ENCODE measurements at places on chromosomes 1 and 21. TPM values are rescaled to one million over a fixed set of nuclear protein-coding genes. Genes with fewer than 3 reads are reported as not detected.

Gene ATP1A2
- total RNA-seq = not detected

Gene KPRP
- total RNA-seq = not detected

Gene FCRL5
- total RNA-seq = 0.08 TPM

Gene CNN3
- 7.8 TPM for total RNA-seq

Gene LCE1C
- not detected for total RNA-seq

Gene TSPAN1
- total RNA-seq = not detected

Gene PRRX1
- total RNA-seq = not detected

Gene IFNLR1
- total RNA-seq = 2.7 TPM

Gene PTGFR
- not detected for total RNA-seq

Gene TACSTD2
- total RNA-seq = not detected

Gene RNF186
- not detected for total RNA-seq

Gene CHI3L2
- total RNA-seq = 26.7 TPM

Gene TPTE
- total RNA-seq = not detected

Gene C1orf115
- total RNA-seq = 1.8 TPM

Gene SYDE2
- total RNA-seq = 2.3 TPM

Gene S100A2
- total RNA-seq = 0.60 TPM

Gene HMCN1
- total RNA-seq = not detected

Gene LCE3E
- not detected for total RNA-seq

Gene PMVK
- 33.1 TPM for total RNA-seq

Gene SERINC2
- not detected for total RNA-seq

Gene CDK18
- total RNA-seq = 1.6 TPM

Gene AURKAIP1
- total RNA-seq = 90.4 TPM

Gene ITGB2
- total RNA-seq = 565 TPM

Gene KANK4
- not detected for total RNA-seq

Gene GBP6
- 0.29 TPM for total RNA-seq

Gene HCRTR1
- total RNA-seq = not detected

Gene TEX35
- total RNA-seq = not detected

Gene ABCD3
- total RNA-seq = 22.8 TPM

Gene SPRR2F
- not detected for total RNA-seq

Gene SLAMF6
- total RNA-seq = 24.3 TPM

Gene LCE1E
- total RNA-seq = not detected

Gene RLF
- total RNA-seq = 23.3 TPM

Gene ARHGAP30
- 304 TPM for total RNA-seq

Gene KCNN3
- 0.02 TPM for total RNA-seq

Gene PLD5
- total RNA-seq = not detected

Gene SGIP1
- total RNA-seq = not detected

Gene GPA33
- 8.4 TPM for total RNA-seq

Gene CFAP74
- not detected for total RNA-seq

Gene LCE3D
- not detected for total RNA-seq

Gene NUAK2
- total RNA-seq = 20.0 TPM

Gene FASLG
- 0.60 TPM for total RNA-seq

Gene DNM3
- total RNA-seq = 2.2 TPM

Gene UBL4B
- not detected for total RNA-seq

Gene CCDC17
- total RNA-seq = 4.0 TPM

Gene C2CD2
- 6.1 TPM for total RNA-seq

Gene ARID1A
- 122 TPM for total RNA-seq

Gene UBXN10
- total RNA-seq = 0.58 TPM

Gene LY9
- 76.3 TPM for total RNA-seq

Gene RIPPLY3
- 0.14 TPM for total RNA-seq

Gene CYYR1
- not detected for total RNA-seq
